ENCODE measurements at places on chromosomes 16 and 17.

DNA sequence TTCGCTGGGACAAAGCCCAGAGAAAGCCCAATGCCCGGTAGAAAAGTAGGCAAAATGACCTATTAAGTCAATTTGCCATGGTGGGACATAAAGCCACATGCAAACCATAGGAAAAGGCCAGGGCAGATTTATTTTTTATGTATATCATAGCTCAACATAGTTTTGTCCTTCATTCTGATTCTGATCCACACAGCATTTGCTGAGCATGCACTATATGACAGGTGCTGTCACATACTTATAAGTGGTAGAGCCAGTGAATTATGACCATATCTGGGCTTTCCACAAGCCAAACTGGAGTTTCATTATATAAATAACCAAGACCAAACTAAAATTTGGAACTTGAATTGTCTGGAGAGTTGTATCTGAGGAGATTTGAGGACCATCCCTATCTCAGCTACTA lies 74.3 kb downstream of the CA10 start:
- DNase-seq, result no peak
- H3K4me3 ChIP-seq, result no peak overlapping the region
- H3K4me1 ChIP-seq, result no peaks in the 10 kb centered on the region
- H3K36me3 ChIP-seq, result no peaks in the 10 kb centered on the region

- DNase-seq, result no peak
- H3K27me3 ChIP-seq, result no peaks in the 10 kb centered on the region
- no peak overlapping the region for H3K27ac ChIP-seq
- no peak overlapping the region for H3K4me3 ChIP-seq
Observed at GRCh38 chr17:46026166-46027047, 27.4 kb downstream of the STH start.

DNA sequence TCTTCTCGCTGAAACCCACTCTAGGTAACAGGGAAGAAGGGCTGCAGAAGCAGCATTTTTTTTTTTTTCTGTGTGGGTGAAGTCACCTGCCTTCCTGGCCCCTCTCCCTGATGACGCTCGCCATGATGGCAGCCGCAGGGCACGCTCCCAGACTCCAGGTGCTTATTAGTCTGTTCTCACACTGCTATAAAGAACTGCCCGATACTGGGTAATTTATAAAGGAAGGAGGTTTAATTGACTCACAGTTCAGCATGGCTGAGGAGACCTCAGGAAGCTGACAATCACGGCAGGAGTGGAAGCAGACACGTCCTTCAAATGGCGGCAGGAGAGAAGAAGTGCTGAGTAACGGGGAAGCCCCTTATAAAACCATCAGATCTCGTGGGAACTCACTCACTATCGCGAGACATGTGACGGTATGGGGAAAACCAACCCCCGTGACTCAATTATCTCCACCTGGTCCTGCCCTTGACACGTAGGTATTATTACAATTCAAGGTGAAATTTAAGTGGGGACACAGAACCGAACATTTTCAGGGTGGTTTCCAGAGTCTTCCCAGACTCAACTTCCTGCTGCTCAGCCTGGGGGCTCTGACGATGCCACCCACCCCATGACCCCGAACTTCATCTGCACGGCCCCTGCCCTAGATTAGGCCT lies 34.9 kb upstream of the NLRP1 start:
- no peak overlapping the region for H3K4me3 ChIP-seq
- H3K27ac ChIP-seq, result no peak overlapping the region
- H3K27me3 ChIP-seq, result no peaks in the 10 kb centered on the region
- no peaks in the 10 kb centered on the region for H3K4me1 ChIP-seq
- H3K36me3 ChIP-seq, result no peaks in the 10 kb centered on the region

GRCh38 chr17:8797621-8798175 lies 1.5 kb downstream of the MFSD6L start:
- no peaks in the 10 kb centered on the region for H3K27me3 ChIP-seq
- H3K36me3 ChIP-seq, result no peaks in the 10 kb centered on the region
- DNase-seq, result no peak

GRCh38 chr17:76812263-76812662 lies 55.9 kb upstream of the MGAT5B start:
- no peaks in the 10 kb centered on the region for H3K36me3 ChIP-seq
- H3K27ac ChIP-seq, result no peak overlapping the region
- no peak for DNase-seq
- no peaks in the 10 kb centered on the region for H3K27me3 ChIP-seq
- H3K4me3 ChIP-seq, result no peak overlapping the region
- H3K4me1 ChIP-seq, result peaks cover 5% of the 10 kb centered on the region

- no peaks in the 10 kb centered on the region for H3K27me3 ChIP-seq
- no peak overlapping the region for H3K27ac ChIP-seq
- no peaks in the 10 kb centered on the region for H3K36me3 ChIP-seq
- H3K4me3 ChIP-seq, result no peak overlapping the region
Observed at GRCh38 chr17:12911239-12911638, 106.6 kb downstream of the ELAC2 start.

- H3K4me3 ChIP-seq, result no peak overlapping the region
- DNase-seq, result no peak
- H3K27me3 ChIP-seq, result no peaks in the 10 kb centered on the region
- no peaks in the 10 kb centered on the region for H3K36me3 ChIP-seq
- H3K4me1 ChIP-seq, result peaks cover 53% of the 10 kb centered on the region
- H3K27ac ChIP-seq, result no peak overlapping the region
Observed at GRCh38 chr16:88792078-88792550, 7.1 kb upstream of the PIEZO1 start.

- H3K36me3 ChIP-seq, result no peaks in the 10 kb centered on the region
- peaks cover 26% of the 10 kb centered on the region for H3K4me1 ChIP-seq
- H3K4me3 ChIP-seq, result peak overlapping the region; percentile 11
- H3K27ac ChIP-seq, result peak overlapping the region; percentile 69
- H3K27me3 ChIP-seq, result no peaks in the 10 kb centered on the region
Observed at GRCh38 chr16:70430667-70431536, 8.0 kb downstream of the ST3GAL2 start.

- no peaks in the 10 kb centered on the region for H3K27me3 ChIP-seq
- no peak overlapping the region for H3K27ac ChIP-seq
- H3K36me3 ChIP-seq, result no peaks in the 10 kb centered on the region
- no peak for DNase-seq
- H3K4me1 ChIP-seq, result no peaks in the 10 kb centered on the region
Observed at GRCh38 chr17:51957786-51958185, 200.7 kb downstream of the CA10 start.

- H3K4me1 ChIP-seq, result peaks cover 30% of the 10 kb centered on the region
- H3K27me3 ChIP-seq, result no peaks in the 10 kb centered on the region
- peak overlapping the region; percentile 67 for H3K27ac ChIP-seq
- DNase-seq, result no peak
- peak overlapping the region; percentile 73 for H3K4me3 ChIP-seq
Observed at GRCh38 chr16:529012-529575, 1.6 kb downstream of the CAPN15 start.

- H3K4me1 ChIP-seq, result no peaks in the 10 kb centered on the region
- H3K27ac ChIP-seq, result no peak overlapping the region
- no peaks in the 10 kb centered on the region for H3K36me3 ChIP-seq
- no peak overlapping the region for H3K4me3 ChIP-seq
- no peak for DNase-seq
Observed at GRCh38 chr16:75590920-75591843, 25.0 kb downstream of the GABARAPL2 start.

DNA sequence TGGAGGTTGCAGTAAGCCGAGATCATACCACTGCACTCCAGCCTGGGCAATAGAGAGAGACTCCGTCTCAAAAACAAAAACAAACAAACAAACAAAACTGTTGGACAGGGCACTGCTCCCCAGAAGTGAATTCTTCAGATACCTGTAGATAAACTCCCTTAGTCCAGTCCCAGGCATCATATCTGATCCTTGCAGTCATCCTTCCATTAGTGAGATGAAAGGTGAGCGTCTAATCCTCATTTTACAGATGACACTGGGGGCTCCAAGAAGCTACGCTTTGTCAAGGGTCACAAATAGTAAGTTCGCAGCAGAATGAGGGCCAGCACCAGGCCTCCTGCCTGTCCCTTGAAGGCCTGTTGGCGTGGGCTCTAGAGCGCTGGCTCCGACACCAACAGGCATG lies 102.0 kb downstream of the OR1D5 start:
- H3K27me3 ChIP-seq, result no peaks in the 10 kb centered on the region
- H3K4me3 ChIP-seq, result no peak overlapping the region
- no peaks in the 10 kb centered on the region for H3K4me1 ChIP-seq
- no peak overlapping the region for H3K27ac ChIP-seq

- H3K27me3 ChIP-seq, result peaks cover 12% of the 10 kb centered on the region
- no peak overlapping the region for H3K27ac ChIP-seq
- no peak for DNase-seq
- peaks cover 23% of the 10 kb centered on the region for H3K4me1 ChIP-seq
- peak overlapping the region; percentile 17 for H3K4me3 ChIP-seq
Observed at GRCh38 chr16:69107316-69107962, 2.0 kb downstream of the HAS3 start.

DNA sequence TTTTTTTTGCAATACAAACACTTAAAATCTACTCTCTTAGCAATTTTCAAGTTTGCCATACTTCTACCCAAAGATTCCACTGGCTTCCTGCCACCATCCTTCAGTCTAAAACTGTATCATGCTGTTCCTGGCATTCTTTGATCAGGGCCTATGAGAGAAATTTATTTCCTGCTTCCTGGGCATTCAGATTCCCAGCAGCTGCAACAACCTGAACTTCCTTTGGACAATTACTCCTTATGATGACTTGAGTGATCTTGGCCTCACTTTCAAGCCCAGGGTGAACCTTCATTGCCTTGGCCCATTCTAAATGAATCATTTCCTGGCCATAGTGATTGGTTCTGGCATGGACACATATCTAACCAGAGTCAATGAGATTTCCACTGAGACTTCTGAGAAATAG lies 18.0 kb upstream of the MON1B start:
- no peak overlapping the region for H3K4me3 ChIP-seq
- H3K36me3 ChIP-seq, result no peaks in the 10 kb centered on the region
- no peaks in the 10 kb centered on the region for H3K27me3 ChIP-seq
- no peak for DNase-seq
- no peak overlapping the region for H3K27ac ChIP-seq

GRCh38 chr17:83079766-83080578 lies 563 bp downstream of the METRNL start:
- peaks cover 21% of the 10 kb centered on the region for H3K4me1 ChIP-seq
- H3K27ac ChIP-seq, result no peak overlapping the region
- H3K36me3 ChIP-seq, result no peaks in the 10 kb centered on the region
- no peak for DNase-seq
- peak overlapping the region; percentile 22 for H3K4me3 ChIP-seq

- H3K36me3 ChIP-seq, result no peaks in the 10 kb centered on the region
- no peak for DNase-seq
- H3K4me3 ChIP-seq, result no peak overlapping the region
- peaks cover 15% of the 10 kb centered on the region for H3K4me1 ChIP-seq
- H3K27me3 ChIP-seq, result no peaks in the 10 kb centered on the region
- no peak overlapping the region for H3K27ac ChIP-seq
Observed at GRCh38 chr17:75081611-75082540, 5.9 kb upstream of the SLC16A5 start.

DNA sequence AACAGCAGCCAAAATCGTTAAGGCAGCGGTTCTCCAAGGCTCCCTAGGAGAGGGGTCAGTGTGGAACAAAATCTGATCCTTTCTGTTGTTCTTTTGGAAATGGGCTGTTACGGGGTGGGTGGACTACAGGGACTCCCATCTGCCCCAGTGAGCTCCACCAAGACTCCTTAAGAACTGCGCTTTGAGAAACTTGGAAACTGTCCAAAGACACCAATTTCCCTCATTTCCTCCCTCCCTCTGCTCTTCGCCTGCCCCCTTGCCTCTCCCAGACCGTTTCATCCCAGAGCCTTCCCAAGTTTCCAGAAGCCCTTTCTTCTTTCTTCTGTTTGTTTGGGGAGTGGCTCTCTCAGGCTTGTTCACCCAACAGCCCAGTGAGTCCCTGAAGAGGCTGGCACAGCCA lies 205.4 kb downstream of the COPRS start:
- H3K27me3 ChIP-seq, result no peaks in the 10 kb centered on the region
- no peak overlapping the region for H3K4me3 ChIP-seq
- no peaks in the 10 kb centered on the region for H3K4me1 ChIP-seq

DNA sequence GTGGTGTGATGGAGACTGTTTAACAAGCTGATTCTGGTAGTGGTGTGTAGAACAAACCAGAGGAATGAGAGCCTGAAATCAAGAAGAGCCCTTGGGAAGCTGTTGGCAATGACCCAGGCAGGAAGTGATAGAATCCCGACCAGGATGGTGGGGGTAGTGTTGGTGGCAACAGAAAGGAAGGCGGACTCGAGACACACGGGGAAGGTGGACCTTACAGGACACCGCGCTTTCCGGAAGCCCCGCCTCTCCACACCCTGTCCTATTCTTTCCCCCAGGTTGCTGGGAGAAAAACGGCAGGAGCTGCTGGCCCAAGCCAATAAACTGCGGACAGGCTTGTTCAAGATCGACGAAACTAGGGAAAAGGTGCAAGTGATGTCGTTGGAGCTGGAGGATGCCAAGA lies 30.0 kb upstream of the KDM6B start:
- H3K4me1 ChIP-seq, result no peaks in the 10 kb centered on the region
- H3K27ac ChIP-seq, result no peak overlapping the region
- no peak for DNase-seq
- H3K27me3 ChIP-seq, result no peaks in the 10 kb centered on the region

GRCh38 chr16:30060836-30061554 lies 4.6 kb upstream of the ALDOA start:
- DNase-seq, result no peak
- H3K4me3 ChIP-seq, result no peak overlapping the region
